Stimulated activated CD8-positive, alpha-beta memory T cell treated with anti-CD3 and anti-CD28 coated beads, Interleukin-15, amount 100 ng/mL, for 1 hour (primary cell): ENCODE measurements at places on chromosomes 5 and 9.

GRCh38 chr5:169542811-169543210 lies 40.8 kb upstream of the SPDL1 start:
- no peak for DNase-seq

- no peak for DNase-seq
These were observed 39.1 kb downstream of the FBN2 start for GRCh38 chr5:128498844-128499455.

GRCh38 chr5:1536871-1537602 lies 13.3 kb upstream of the LPCAT1 start:
- no peak for DNase-seq

DNA sequence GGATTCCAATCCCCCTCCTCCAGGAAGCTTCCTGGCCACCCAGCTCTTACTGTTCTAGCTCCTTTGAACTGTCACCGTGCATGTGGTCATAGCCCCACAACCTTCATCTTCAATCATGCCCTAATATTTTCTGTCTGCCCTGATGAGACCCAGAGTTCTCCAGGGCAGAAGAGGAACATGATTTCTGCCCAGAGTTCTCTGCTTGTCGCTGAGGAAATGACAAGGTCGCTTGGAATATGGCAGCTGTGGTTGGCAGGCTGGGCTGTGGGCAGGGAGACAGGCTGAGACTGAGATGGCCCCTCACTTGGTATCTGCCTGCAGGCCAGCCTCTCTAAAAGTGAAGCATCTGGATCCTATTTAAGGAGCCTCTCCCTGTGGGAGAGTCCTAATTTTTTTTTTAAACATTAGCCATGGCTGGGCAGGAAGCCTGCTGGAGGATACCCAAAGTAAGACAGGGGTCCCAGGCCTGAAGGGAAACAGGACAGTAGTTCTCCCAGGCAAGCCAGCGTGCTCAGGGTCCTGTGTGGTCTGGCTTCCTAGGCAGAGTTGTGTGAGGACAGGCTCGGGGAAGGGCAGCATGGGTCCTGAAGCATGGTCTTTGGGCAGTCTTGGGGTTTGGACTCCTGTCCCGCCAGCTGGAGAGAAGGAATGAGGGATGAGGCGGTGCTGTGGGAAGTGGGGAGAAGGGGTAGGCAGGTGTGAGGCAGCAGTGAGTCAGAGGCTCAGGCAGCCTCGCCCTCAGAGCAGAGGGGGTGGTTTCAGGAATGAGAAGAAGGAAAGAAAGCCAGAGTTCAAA lies 242.1 kb downstream of the FSTL4 start:
- DNase-seq: no peak

GRCh38 chr9:110086537-110086936 lies 121.4 kb downstream of the C9orf152 start:
- no peak for DNase-seq

DNA sequence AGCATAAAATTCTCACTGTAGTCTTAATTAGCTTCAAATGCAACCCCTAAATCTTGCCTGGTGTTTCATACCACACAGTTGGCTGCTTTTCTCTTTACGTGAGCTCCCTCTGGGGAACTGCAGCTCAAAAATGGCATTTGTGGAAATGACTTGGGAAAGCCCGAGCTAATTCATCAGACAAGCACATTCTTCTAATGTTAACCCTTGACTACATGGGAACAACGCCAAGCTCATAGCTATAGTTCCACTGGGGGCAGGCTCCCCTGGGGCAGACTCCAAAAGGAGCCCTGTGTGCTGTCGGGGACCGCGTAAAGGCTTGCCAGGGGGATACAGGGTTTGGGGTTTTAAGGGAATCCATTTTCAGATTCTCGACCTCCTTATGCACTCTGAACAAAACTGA lies 301.4 kb upstream of the DAP start:
- no peak for DNase-seq

GRCh38 chr5:76954383-76954763 lies 1.5 kb downstream of the CRHBP start:
- DNase-seq: no peak

DNA sequence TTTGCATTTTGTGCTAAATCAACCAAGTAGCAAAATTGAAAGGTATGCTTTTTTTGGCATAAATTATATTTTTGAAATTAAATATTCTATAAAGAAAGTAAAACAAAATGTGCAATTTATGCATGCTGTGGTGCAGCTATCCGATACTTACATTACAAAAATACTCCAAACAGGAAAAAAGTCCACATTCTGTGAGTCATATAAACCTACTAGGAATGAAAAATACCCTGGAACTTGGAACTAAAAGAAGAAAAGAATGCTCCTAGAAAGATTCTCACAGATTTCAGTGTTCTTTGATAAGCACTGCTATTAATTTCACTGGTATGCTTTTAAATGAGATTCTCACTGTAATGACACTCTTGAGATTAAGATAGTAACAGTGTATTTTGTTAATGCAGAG lies 92.6 kb downstream of the OSMR start:
- no peak for DNase-seq

DNA sequence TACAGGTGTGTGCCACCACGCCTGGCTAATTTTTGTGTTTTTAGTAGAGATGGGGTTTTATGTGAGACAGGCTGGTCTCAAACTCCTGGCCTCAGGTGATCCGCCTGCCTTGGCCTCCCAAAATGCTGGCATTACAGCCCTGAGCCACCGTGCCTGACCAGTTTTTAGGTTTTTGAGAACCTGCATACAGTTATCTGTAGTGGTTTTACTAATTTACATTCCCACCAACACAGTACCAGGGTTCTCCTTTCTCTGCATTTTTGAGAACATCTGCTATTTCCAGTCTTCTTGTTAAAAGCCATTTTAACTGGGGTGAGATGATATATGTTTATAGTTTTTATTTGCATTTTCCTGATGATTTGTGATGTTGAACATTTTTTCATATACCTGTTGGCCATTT lies 12.8 kb downstream of the DMXL1 start:
- no peak for DNase-seq

DNA sequence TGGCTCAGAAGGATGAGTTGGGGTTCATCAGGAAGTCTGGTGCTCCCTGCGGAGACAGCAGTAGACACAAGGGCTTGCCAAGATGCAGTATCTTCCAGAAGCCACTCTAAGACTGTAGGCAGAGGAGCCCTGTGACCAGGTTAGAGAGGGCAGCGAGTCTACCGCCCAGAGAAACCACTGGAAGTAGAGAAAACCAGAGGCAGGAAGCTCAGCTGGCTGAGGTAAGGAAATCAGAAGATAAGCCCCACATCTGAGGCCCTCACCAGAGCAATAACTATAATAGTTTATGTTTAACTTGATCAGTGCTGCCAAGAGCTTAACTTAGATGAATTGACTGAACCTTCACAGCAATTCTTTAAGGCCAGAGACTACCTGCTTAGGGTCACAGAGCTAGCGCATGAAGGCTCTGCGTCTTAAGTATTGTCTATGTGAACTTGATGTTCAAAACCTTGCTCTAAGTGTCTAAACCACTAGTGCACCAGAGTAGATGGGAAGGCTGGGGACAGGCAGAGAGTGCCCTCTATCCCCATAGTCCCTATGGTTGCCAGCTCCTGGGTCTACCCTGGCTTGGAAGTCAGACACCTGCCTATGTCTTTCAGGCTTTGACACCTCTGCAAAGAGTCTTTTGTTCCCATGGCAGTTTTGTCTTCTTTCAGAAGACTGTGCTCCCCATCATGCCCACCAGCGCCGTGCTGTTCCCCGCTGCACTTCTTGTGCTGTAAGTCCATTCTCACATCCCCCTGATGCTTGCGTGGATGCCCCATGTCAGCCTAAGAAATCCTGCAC lies 228.2 kb upstream of the KLF4 start:
- DNase-seq: no peak

- no peak for DNase-seq
These were observed 19.6 kb downstream of the TCERG1 start for GRCh38 chr5:146466521-146467349.

GRCh38 chr5:156375895-156376495 lies 49.0 kb downstream of the SGCD start:
- DNase-seq: no peak

DNA sequence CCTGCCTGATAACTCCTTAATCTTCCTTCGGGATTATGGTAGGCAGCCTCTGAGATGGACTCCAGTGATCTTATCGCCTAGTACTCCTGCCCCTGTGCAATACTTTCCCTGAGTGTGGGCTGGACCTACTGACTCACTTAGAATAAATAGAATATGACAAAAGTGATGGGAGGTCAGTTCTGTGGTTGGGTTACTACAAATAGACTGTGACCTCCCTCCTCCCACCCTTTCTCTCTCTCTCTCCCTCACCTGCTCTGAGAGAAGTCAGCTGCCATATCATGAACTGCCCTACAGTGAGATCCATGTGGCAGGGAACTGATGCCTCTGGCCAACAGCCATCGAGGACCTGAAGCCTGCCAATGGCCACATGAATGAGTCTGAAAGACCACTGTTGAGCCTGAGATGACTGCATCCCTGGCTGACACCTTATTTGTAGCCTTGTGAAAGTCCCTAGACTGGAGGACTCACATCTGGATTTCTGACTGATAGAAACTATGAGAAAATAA lies 31.7 kb downstream of the NRG2 start:
- no peak for DNase-seq

GRCh38 chr5:153136910-153137614 lies 353.4 kb upstream of the GRIA1 start:
- no peak for DNase-seq

GRCh38 chr9:116334546-116335150 lies 181.1 kb downstream of the PAPPA start:
- no peak for DNase-seq

DNA sequence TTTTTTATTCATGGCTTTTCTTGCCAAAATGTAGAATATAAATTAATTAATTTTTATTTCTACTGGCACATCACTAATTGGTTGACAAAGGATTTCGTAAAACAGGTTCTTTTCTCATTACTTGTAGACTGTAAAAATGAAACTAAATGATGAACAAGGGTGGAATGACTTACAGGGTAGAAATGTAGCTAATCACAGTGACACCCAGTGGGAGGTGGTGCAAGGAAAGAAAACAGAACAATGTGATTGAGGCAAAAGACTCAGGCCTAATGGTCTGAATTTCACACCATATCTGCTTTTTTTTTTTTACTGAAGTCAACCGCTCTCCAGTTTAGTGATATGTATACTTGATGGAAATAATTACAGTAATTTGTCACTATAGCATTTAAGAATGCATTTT lies 28.9 kb downstream of the GABRG2 start:
- DNase-seq: no peak

DNA sequence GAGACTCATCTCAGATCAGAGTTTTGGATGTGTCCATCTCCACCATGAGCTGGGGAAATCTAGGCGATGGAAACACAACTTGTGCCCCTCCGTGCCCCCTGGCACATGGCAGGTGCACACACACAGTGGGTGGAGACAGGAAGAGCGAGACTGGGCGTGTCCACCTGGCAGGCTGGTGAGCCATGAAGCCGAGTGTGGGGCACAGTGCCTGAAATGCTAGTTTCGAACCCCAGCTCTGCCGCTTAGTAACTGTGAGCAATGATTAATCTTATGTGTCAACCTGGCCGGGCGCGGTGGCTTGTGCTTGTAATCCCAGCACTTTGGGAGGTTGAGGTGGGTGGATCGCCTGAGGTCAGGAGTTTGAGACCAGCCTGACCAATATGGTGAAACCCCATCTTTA lies 80.8 kb upstream of the RNU6ATAC start:
- no peak for DNase-seq

DNA sequence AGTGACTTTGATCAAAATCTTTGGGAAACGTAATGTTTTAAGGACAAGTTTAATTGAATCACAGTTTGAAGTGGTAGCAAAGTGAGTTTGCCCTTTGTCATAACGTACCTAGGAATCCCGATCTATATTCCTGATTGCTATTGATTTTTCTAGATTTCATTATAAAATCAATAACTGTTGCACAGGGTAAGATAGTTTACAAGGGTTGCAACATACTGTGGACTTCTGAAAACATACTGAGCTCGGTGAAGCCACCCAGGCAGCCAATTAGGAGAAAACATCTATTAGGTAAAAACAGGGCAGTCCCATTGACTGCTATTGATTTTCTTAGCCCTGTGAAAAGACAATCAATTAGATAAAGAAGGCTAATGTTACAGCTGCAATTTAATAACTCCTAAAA lies 659.9 kb downstream of the ISL1 start:
- no peak for DNase-seq

- no peak for DNase-seq
These were observed 372.8 kb upstream of the PIK3R1 start for GRCh38 chr5:67842806-67843205.

DNA sequence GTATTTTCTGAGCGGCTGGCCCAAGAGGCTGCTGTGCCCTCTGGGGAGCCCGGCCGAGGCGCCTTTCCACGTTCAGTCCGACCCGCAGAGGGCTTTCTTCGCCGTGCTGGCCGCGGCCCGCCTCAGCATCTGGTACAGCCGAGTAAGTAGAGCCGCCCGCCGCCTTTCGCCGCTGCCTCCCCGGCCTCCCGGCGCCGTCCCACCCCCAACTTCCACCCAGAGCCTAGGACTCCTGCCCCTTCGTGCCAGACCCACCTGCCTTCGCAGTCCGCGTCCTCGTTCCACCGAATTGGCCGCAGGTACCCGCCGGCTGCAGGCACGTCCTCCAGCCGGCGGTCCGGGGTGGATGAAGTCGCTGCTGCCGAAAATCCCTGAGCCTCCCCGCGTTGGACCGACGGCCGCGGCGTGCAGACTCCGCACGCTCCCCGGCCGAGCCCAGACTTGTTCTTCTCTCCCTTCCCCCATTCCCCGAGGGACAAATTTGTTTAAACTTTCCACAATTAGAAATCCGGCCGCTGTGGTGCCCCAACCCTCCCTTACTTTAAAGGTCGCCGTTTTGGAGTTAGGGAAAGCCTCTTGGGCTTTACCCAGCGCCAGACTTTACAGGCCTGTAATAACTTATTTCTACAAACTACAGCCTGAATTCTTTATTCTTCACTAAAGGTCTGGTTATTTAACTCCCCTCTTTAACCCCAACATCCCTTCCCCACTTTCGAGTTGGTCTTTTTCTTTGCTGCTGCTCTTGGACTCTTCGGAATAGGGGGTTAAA lies 589 bp downstream of the RIC1 start:
- no peak for DNase-seq

GRCh38 chr5:145948921-145949320 lies 12.5 kb downstream of the SH3RF2 start:
- no peak for DNase-seq

DNA sequence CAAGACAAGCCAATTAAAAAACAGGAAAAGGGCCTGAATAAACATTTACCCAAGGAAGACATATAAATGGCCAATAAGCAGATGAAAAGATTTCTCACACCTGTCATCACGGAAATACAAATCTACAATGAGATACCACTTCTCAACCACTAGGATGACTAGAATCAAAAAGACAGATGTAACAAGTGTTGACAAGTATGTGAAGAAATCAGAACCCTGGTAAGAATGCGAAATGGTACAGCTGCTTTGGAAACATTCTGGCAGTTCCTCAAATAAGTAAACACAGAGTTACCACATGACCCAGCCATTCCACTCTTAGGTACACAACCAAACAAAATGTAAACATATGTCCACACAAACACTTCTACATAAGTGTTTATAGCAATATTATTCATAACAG lies 32.5 kb downstream of the LEAP2 start:
- DNase-seq: no peak

DNA sequence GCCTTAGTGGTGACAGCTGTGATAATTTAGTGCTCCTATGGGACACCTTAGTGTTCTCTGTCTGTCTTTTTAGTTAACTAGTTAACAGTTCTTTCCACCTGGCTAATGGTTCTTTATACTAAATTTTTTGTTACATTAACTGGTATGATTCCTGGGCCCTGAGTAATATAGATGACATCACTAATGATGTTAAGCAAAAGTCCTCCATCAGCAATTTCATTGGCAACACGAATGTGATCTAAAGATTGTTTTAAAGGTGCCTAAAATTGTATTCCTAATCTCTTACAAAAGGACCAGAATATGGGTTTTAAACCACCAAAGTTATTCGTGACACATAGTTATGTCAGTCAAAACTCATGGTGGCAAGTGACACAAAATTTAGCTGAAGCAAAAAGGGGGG lies 235.3 kb downstream of the TENT4A start:
- DNase-seq: no peak
